ENCODE measurements at places on chromosomes 6 and 20.

- DNase-seq, result no peak
Observed at GRCh38 chr6:22035690-22036089, 261.1 kb downstream of the PRL start.

DNA sequence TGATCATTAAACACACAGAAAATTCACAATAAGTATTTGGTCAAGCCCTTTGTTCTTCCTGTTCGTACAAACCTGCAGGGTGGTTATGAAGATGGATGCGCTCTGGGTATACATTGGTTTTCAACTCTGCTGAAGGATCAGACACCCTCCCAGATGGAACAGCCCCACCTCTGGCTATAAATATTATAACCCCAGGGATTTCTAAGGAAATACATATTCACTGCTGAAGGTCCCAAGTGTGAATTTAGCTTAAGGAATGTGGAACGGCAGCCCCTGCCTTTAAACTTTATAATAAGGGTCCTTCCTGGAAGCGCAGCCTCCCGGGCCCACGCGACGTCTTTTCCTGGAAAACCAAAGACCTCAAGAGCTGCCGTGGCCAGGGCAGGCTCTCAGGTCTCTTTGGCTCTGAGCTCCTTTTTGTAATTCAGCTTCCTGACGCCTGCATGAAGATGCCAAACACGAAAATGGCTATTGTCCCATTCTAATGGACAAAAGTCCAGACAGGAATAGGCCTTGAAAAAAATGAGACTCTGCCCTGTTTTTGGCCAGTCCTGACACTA is 172.4 kb upstream of the SSTR4 start:
- no peak for DNase-seq

DNA sequence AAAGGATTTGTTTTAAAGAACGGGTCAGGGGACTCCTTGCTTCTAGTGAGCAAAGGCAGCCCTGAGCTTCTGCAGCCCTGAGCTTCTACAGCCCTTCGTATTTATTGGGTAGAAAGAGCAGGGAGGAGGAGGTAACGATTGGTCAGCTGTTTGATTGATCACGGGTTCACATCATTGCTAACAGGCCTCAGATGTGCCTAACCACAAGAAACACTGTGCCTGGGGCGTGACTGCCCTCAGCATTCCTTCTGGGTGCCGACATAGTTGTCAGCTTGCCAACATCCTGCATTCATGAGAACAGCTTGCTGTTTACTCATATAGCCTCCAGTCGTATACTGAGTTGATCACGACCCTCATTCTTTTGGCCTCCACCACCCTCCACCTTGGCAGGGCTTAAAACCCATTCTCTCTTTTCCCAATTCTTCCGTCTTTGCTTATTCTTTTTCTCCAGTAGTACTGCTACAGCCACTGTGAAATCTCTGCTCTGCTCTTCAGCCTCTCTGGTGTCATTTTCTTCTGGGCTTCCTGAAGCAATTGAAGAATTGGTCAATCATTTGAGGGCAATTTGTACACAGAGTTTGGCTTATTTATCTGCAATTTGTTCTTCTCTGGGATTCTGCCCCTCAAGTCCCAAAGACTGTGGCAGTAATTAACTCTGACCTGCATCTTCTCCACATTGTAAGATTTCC is 25.4 kb upstream of the NOP56 start:
- no peak for DNase-seq

DNA sequence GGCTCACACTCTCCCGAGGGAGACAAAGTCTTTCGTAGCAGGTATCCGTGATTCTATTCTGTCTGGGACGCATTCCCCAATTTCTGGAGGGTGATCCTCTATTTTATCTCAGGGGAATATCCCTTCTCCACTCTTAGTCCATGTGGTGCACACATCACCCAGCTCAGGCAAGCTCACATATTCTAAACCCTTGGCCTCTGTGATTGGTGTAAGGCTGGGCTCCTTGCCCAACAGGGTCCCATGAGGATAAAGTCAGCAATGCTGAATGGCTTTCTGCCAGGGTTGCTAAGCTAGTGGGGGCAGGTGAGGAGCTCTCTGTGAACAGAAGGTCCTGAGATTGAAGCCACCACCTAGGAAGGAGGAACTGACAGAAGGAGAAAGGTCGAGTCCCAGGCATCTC is 137.2 kb downstream of the CDH26 start:
- no peak for DNase-seq

DNA sequence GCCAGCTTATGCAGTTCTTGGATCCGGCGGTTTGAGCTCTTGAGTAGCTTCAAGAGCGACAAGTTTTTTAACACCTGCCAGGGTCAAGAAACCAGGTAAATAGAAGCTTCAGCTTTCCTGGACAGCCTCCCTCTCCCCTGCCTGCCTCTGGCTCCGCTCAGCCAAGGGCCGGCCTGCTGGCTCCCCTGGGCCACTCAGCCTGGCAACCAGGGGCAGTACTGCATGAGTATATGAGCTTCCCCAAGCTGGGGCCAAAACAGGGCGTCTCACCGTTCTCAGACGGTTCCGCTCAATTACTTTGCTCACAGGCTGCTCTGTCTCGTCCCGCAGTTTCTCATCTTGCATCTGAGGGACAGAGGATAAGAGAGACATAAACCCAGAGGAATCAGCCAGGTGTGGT is 856 bp downstream of the TP53TG5 start:
- peak; percentile 45 for DNase-seq

- no peak for DNase-seq
Observed at GRCh38 chr6:31844507-31844906, 17.0 kb downstream of the HSPA1B start.

DNA sequence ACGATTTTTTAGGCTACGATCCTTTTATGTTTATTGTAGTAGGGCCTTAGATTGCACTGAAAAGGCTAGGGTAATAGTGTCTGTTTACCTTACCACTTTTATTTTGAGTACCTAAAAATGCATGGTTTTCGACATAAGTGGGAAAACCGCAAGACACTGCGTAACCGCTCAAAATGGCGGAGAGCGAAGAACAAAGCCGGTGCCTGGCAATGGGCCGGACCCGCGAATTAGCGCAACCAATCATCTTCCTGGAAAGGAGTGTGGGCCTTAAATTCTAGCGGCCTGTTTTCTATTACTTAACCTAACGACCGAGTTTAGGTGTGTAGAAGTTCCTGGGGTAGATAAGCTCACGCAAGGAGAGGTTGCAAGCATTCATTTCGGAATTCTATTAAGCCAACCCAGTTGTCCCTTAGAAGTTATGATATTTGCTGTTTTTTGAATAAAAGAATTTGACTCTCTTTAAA is 118.0 kb downstream of the HFE start:
- peak; percentile 82 for DNase-seq

DNA sequence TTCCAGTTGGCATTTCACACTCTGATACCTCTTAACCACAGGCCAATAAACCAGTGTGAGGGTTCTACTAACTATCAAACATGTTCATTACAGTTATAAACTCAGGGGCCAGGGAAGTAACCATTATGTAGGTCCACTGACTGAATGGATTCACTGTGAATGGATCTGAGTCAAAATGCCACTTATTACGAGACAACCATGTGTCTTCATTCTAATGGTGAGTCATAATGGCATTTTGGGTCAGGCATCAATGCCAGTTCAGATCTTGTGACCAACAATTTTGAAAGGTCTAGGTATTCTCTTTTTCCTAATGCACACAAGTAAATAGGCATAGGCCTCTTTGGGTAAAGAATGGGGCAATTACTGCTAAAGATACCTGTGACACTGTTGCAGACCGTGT is 112.2 kb upstream of the HEY2 start:
- DNase-seq, result no peak

GRCh38 chr6:53731866-53732636 is 62.8 kb upstream of the LRRC1 start:
- DNase-seq, result no peak

- no peak for DNase-seq
Observed at GRCh38 chr20:63855363-63856097, 5.8 kb upstream of the ABHD16B start.

GRCh38 chr20:3765171-3765882 is 2.2 kb downstream of the ADISSP start:
- DNase-seq, result no peak

GRCh38 chr6:15735567-15736265 is 72.9 kb upstream of the DTNBP1 start:
- DNase-seq, result no peak

DNA sequence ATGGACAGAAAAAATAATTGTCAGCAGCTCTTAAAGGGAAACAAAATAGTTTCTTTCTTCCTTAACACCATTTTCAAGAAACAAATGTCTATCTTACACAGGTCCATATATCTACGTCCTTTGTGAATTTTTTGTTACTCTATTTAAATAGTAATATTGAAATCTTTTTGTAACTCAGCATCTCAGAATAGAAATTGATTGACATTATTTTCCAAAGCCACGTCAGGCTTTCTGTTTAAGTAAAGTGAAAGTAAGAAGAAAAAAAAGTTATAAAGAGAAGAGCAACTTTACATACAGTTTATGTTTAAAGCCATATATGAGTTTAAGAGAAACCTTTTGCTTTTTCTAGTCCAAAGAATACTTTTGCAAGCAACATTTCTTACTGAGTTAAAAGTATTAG is 402.9 kb upstream of the SOX4 start:
- DNase-seq, result no peak

GRCh38 chr6:44556046-44556445 is 168.5 kb downstream of the CDC5L start:
- DNase-seq, result no peak

DNA sequence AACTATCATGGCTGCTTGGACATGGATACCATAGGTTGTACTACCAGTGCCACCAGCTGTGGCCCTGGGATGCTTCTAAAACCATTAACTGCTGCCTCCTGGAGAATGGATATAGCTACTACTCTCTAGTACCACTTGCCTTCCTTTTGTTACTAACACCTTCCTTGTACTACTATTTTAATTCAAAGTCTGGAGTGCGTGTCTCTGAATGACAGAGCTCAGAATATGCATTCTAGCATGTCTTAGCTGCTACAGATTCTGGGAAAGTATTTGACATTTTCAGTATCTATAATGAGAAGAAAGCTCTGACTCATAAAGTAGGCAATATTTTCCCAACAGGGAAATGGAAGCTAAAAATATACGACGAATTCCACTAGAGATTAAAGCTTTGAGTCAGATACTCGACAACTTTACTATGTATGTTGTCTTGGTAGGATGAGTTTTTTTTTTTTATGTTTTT is 112.3 kb downstream of the PFDN4 start:
- DNase-seq, result no peak

DNA sequence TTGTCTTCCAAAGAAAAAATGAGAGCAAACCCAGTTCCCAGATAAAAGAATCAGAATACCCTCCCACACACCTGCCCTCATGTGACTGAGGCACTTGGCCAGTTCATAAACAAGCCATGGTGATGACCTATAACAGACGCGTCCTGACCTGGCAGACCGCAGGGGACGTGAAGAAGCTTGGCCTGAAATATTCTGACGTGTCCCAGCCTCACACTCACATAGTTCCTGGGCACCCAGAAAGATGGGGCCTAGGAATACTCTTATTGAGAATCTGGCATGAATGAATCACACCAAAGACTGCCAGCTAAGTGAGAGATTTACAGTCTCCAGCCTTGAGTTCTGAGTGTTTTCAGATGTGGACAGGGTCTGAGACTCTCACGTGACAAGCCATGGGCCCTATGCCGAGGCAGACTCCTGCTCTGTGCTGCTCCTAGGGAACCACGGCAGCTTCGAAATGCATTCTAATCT is 17.2 kb upstream of the MAP3K4 start:
- no peak for DNase-seq

- no peak for DNase-seq
Observed at GRCh38 chr6:33093855-33094254, 18.1 kb downstream of the HLA-DPB1 start.

DNA sequence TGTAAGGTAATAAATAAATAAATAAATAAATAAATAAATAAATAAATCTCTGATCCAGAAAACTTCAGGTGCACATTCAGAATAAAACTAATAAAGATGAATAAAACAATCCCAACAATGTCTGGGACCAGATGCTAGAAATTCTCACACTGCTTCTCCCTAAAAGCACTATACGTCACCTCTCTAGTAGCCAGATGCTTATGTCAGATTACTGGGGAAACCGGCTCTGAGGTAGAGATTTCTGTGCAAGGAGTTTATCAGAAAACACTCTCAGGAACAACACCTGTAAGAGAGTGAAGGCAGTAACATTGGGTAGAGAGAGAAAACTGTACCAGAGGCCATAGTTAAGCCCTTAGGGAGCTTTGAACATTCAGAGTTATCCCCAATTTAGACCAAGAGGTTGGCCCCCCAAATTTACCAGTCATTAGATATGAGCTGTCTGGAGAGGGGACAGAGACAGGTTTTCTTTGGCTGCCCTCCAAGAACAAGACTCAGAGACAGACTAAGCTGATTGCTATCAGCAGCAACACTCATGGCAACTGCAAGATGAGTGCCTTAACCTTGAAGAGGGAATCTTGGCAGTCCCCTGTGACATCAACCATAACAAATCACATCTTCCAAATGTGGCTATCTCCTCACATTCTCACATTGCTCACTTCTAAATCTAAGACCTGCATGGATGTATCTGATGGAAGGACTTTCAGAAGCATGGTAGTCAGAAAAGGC is 151.2 kb upstream of the BMP5 start:
- DNase-seq, result no peak

DNA sequence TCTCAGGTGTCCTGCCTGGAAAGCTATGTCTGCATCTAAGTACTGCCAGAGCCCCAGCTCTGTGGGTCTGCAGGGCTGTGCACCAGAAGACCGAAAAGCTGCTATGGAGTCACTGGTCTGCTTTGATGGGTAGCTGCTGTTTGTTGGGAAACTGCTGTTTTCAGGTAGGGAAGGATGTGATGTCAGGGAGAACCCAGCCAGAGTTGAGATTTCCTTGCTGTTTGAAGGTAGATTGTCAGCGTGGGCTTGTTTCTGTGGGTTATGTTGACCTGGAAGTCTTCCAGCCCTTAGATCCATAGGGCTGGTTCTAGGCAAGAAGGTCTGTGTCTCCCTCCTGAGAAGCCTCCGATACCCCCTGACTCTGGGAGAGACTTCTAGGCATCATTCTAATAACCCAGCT is 12.2 kb upstream of the SHLD1 start:
- DNase-seq, result no peak

- DNase-seq, result no peak
Observed at GRCh38 chr6:17994019-17994418, 6.6 kb upstream of the KIF13A start.

GRCh38 chr6:145020114-145020513 is 715.2 kb downstream of the EPM2A start:
- DNase-seq, result no peak

DNA sequence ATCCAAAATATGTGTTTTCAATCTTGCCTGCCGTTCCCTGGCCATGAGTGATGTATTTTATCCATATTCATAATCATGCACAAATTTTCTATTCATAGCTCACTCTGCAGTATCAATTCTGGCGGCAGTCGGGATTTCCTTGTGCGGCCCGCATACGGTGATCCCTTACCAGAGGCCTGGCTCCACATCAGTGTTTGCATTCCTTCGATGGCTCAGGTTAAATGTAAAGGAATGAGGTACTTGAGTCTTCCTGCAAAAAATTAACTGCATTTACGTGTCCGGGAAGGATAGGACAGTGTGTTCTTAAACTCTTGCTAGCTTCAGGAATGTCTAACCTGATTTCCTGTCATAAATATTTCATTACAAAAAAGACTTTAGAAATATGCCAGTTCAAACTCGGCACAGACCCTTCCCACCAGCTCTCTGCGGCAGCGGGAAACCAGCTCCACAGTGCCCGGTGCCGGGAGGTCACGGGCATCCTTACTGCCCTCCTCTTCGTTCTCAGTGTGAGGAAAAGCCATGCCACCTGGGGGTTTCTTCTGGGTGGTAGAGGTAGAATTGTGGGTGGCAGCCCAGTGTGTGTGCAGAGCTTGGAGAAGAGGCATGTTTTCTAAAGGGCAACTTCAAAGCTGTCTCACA is 154.5 kb downstream of the MOXD1 start:
- no peak for DNase-seq
